ENCODE measurements at places on chromosomes 3 and 15.

DNA sequence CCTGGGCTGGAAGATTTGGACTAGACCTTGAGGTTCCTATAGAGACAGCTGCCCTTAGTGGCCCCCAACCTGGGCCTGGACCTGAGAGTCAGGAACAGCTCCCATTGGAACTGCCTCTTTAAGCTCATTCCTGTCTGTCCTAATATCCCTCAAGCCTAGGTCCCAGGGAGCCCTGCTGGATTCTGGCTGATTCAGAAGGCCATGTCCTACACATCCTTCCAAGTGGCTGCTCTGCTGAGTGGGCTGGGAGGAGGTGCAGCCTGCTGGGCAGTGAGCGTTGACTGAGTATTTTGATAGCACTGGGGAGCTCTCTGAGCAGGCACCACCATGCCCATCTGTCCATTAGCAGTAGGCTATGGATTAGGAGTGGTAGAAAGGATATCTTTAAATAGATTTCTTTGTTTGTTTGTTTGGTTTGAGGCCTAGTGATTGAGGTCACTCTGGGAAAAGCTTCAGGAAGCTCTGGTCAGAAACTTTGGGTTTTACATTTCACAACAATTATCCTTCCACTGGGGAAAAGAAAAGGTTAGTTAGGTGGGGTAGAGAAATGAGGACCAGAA lies 54.6 kb upstream of the ATOSA start:
- no peak for DNase-seq

DNA sequence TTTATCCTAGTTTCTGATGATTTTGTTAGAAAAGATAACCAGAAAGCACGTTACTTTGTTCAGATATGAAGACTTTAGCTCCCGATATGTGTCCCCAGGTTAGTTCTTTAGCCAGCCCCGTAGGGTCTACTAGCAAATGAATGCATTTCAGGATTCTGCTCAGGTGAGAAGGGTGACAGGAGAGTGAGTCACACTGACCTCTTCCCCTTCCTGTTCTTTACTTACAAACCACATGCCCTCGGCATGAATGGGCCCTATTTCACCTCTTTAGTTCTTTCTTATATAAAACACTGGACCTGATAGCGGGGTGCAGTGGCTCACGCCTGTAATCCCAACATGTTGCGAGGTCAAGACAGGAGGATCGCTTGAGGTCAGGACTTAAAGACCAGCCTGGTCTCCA lies 98.4 kb downstream of the SLC49A4 start:
- DNase-seq: no peak

DNA sequence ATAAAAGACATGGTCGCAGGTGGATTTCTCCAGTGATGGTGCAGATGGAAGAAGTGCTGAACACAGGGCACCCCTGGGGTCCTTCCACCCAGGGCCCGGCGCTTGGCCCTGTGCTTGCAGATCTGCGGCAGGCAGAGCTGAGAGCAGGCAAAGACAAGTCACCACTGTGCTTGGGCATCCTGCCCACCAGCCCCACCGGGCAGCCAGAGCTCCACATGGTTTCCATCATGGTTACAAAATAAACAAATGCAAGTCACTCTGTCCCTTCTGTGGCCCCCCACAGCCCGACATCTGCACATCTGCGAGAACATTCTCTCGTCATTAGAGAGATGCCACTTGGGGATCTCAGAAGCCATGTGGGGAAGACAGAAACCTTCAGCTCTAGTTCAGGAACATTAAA lies 37.6 kb upstream of the SFMBT1 start:
- no peak for DNase-seq

- no peak for DNase-seq
These were observed 246.5 kb upstream of the LRRN1 start for GRCh38 chr3:3552761-3553160.

DNA sequence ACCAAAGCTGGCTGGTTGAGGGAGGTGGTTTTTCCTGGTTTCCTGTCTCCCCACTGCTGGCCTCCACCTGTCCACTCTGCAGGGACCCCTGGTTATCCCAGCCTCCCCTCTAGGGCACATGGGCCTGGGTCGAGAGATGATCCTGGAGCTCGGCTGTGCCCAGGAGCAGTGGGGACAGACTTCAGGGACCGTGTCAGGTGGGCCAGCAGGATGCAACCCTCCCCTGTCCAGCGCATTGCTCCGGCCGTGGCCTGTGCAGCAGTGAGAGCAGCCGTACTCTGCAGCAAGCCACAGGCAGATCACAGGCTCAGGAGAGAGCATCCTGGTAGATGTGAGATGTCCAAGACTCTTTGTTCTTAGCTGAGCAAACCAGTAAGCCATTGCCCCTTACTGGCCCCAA lies 92.5 kb upstream of the RPL32 start:
- no peak for DNase-seq

DNA sequence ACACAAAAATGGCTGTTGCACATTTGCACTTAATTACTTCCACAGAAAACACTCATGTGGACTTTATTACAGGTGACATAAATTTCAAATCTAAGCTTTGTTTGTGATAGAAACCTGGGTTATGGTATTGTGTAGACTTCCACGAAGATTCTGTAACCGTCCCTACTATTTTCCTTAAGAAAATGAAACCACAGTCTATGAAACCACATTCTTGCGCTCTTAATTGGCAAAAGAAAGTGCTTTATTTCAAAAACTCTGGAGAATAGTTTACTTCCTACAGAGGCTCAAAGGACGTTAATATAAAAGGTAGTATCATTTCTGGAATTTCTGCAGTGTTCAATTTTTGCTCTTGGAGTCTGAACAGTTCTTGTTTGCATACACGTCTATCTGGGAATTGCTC lies 123.4 kb downstream of the TIGIT start:
- DNase-seq: no peak

Measured in activated T-cell treated with anti-CD3 and anti-CD28 coated beads for 48 hours (primary cell).